ENCODE measurements at places on chromosomes 16 and 17.

DNA sequence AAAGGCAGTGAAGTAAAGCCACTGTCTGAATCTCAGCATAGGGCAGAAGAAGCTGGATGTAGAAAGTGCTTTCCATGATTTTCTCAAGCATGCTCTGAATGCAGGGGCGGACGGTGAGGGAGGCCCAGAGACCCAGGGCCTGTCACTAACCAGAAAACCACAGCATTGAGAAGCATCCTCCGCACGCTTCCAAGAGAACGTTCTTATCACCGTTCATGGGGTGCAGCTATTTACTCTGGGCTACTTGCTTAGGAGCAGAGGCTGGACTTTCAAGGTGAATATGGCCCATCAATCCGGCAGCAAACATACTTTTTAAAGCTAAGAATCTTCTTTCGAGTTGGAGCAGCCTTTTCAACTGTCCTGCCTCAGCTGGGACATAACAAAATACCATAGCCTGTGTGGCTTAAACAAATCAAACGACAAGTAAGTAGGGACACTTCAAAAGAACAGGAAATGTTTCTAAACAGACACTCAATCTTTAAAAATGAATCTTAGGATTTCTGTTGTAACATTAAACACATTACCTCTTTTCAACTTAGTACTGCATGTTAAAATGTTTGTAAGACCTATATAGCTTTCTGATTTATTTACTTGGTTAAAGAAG lies 46.5 kb upstream of the CDRT4 start:
- no peak for DNase-seq

DNA sequence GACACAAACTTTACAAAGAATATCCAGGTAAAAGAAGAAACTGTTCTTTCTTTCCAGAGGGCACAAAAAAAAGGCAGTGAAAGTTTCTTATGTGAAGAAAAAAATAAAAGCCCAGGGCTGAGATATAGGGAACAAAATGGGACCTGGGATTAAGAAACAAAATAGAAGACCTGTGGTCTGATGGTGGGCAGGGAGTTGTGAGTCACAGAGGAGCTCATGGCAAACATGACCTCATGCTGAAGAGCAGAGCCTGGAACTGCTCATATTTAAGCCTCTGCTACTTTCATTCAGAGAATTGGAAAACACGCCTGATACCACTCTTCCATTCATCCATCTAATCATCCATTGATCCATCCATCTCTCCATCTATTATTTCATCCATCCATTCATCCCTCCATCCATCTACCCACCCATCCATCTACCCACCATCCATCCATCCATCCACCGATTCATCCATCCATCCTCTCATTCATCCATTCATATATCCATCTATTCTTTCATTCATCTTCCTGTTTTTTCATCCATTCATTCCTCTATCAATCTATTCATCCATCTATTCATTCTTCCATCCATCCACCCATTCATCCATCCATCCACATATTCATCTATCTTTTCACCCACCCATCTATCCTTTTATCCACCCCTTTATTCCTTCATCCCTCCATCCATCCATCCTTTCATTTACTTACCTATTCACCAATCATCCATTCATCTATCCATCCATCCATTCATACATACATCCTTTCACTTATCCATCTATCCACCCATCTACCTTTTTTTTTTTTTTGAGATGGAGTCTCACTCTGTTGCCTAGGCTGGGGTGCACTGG lies 30.0 kb downstream of the WFDC1 start:
- no peak for DNase-seq

DNA sequence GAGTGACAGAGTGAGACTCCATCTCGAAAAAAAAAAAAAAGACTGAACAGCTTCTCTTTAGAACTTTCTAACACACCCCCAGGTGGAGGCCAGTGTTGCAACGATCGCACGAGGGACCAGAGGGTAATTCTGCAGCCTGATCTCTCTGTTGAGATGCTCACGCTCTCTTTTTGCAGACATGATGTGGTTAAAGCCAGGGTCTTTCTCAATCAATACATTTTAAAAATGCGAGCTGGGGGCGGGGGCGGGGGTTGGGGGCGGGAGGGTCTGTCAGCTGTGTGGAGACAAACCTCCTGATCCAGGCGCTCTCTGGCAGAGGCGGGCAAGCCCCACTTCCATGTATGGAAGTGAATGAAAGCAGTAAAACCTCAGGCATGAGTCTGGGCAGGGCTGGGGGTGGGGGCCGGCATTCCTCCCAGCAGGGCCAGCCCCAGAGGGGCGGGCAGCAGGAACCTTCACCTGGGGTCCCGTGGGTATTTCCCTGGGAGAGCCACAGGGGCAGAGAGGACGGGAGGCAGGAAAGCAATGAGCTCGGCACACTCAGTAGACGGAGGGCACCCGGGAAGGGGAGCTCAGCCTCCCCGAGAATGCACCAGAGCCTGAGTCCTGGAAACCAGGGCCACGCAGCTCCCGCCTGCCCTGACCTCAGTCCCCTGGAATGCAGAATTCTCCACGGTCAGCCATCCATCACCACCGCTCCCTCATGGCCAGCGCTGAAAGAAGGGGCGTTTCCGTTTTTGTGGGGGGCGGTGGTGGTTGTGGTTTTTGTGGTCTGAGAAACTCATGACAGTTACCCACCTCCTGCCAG lies 28.0 kb downstream of the NXN start:
- no peak for DNase-seq

DNA sequence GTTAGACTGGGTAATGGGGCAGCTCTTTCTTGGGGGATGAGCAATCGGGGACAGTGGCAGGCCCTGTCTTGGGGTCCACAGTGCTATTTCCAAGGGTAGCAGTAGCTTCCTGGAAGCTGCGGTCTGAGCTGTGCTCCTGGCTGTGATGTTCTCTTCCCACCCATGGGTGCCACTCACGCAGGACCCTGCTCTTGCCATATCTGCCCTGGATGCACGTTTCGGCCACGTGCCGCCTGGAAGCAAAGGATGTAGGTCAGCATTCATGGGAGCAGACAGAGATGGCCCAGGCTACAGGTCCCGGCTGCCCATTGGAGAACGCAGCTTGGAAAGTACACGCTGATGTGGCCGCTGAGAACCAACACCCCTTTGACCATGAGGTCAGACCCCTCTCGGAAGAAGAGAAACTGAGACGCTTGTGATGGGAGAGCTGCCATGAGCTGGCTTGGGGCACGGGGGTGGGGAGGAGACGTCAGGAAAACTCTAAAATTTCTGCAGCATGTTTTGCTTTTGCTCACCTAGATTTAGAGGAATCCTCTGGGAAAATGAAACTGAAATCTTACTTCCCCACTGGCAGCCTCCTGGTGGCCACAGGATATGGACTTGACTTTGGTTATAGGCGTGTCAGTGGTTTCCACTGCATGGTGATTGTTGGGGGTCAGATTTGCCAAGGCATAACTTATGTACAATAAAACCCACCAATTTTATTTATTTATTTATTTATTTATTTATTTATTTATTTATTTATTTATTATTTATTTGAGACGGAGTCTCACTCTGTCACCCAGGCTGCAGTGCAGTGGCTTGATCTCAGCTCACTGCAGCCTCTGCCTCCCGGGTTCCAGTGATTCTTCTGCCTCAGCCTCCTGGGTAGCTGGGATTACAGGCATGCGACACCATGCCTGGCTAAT lies 36.2 kb upstream of the IRF8 start:
- no peak for DNase-seq

GRCh38 chr16:10892782-10893318 lies 15.8 kb downstream of the CIITA start:
- DNase-seq: no peak

- DNase-seq: no peak
Observed at GRCh38 chr16:75192606-75193264, 14.2 kb downstream of the CTRB2 start.

- DNase-seq: no peak
Observed at GRCh38 chr17:27554911-27555310, 76.1 kb upstream of the LGALS9 start.

DNA sequence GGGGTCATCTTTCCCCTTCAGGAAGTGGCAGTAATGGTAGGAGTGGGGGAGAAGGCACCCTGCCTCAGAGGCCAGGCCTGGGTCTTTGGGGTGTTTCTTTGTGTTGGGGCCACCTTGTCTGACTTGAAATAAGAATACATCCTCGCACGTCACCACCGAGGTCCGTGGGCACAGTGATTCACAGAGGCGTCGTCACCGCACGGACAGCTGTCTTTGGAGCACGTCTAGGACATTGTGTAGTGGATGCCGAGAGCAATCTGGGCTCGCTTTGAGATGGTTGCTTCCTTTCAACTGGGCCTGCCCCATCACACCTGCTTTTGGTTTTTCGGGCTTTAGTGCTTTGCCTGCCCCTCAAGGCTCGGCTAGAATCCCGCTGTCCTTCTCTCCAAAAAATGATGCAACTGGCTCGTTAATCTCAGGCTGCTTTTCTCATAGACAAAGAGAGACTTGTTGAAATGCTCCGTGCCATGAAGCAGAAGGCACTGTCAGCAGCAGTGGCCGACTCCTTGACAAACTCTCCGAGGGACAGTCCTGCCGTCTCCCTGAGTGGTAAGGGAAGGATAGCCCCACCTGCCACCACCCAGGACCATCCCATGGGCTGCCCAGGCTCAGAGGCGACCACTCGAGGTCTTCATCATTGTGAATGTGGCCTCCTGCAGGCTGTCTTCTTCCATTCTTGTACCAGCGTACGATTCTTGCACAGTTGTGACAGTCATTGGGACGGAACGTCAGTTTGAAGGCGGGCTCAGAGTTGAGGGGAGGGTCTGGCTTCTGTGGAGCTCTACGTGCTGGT lies 24.0 kb downstream of the GINS2 start:
- DNase-seq: no peak

GRCh38 chr17:44267818-44268490 lies at the start of gene SLC4A1:
TSS of gene SLC4A1 (minus strand) at chr17:44268135. CDS start at chr17:44262866, 5,269 bp downstream.
- DNase-seq: no peak

DNA sequence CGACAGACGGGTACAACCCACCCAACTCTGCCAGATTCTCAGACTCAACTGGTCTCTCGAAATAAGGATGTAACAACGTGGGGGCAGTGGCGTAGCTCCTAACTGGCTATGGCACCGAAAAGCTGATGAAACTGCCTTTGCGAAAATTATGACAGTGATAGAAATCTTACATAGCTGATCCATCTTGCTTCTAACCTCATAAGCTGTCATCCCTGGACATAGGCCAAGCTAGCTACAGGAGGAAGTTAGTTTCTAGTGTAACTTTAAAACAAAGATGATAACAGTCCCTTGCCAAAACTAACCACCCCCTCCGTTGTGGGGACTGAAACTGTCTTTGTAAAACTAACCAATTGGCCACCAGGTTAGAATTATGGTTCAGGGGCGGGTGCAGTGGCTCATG lies 220.1 kb downstream of the SLC39A11 start:
- DNase-seq: no peak

- DNase-seq: no peak
Observed at GRCh38 chr16:66395806-66396555, 29.5 kb downstream of the CDH5 start.

- no peak for DNase-seq
Observed at GRCh38 chr16:20925751-20926150, 25.2 kb downstream of the LYRM1 start.

DNA sequence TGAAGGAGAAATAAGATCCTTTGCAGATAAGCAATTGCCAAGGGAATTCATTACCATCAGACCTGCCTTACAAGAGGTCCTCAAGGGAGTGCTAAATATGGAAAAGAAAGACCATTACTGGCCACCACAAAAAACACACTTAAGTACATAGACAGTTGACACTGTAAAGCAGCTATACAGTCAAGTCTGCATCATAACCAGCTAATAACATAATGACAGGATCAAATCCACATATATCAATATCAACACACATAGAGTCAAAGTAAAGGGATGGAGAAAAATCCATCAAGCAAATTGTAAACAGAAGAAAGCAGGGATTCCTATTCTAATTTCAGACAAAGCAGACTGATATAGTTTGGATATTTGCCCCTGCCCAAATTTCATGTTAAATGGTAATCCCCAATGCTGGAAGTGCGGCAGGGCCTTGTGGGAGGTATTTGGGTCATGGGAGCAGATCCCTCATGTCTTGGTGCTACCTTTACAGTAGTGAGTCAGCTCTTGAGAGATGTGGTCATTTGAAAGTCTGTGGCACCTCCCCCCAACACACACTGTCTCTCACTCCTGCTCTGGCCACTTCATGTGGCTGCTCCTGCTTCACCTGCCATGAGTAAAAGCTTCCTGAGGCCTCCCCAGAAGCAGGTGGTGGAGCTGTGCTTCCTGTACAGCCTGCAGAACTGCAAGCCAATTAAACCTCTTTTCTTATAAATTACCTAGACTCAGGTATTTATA lies 32.8 kb downstream of the TANC2 start:
- no peak for DNase-seq

DNA sequence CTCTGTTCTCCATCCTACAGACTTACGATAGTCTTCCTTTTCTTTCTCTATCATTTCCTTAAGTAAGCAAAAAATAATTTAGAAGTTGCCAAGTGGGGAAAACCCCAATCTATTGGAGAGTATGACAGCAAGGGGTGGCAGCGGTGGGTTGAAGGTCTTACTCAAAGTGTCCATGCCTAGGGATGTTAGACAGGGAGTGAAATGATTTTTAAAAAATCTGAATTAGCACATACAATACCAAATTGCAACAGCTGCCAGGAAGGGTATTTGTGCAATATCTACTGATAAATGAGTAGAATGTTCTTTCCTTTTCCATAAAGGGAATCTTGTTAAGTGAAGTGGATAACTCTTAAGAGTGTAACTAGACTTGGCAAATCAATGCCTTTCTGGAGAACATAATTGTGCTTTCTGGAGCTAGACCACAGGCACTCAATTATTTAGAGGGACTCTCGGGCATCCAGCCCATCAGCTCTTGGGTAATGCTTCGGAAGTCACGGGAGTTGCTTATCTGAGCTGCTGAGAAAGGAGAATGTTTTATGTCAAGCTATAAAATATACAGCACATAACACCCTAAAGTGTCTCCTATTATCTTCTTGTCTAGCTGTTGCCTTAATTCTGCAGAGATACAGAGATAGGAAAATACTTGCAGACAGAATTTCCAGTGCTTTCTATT lies 151.5 kb downstream of the KCNJ2 start:
- no peak for DNase-seq

DNA sequence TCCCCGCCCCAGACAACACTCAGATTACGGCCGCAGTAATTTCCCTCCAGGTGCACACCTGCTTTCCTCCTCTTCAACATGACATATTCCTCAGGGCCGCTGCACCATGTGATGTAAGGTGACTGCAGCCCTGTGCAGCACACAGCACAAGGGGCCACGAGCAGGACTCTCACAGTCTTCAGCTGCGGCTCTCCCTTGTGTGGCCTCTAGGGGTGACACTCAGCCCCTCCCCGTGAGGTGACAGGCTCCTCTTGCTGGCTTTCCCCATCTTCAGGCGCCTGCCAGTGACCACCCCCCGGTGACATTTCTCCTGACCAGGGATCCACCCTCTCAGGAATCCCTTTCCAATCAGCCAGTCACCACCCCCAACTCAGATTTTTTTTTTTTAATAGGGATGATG lies 31.3 kb upstream of the ABCC3 start:
- DNase-seq: no peak

DNA sequence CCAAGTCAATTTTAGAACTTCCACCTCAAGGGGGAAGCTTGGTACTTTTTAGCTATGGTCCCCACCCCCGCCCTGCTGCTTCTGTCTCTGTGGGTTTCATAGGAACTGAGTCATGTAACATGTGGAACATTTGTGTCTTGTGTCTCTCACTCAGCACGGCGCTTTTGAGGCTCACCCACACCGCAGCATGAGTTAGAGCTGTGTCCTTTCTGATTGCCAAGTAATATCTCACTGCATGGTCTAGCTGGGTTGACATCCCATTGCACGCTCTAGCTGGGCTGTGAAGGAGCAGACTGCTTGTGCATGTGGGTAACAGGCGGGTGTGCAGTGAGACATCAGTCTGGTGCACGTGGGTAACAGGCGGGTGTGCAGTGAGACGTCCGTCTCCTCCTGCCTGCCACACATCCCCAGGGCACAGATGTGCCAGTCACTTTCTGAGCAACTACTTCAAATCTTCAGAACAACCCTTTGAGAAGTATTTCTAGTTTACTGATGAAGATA lies 26.4 kb upstream of the SLC7A5 start:
- no peak for DNase-seq

All from SK-N-MC (cell line).